ENCODE measurements at places on chromosomes 6 and 20. TPM values are rescaled to one million over a fixed set of nuclear protein-coding genes. Genes with fewer than 3 reads are reported as not detected.

Gene LY6G6C
- total RNA-seq, result 0.24 TPM

Gene CCHCR1
- 42.7 TPM for total RNA-seq

Gene C20orf202
- total RNA-seq, result 0.13 TPM

GRCh38 chr6:44321210-44321609 is 8.1 kb upstream of the AARS2 start:
- DNase-seq, result no peak

DNA sequence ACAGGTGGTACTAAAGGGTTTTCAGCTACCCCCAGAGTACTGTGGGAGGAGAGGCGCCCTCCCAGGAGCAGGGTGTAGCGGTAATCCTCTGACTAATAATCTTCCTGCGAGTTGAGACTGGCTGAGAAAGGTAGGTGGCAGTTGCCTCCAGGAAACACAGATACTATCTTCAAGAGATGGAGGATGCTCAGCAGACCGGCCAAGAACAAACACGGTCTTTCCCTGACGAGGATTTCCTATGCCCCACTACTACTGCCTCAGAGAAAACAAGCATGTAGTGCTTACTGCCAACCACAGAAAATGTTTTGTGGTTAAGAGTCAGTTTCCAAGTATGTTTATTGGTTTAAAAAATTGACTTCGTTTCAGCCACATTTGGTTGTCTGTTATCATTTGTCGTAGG is 26.8 kb downstream of the C6orf89 start:
- no peak for DNase-seq

Gene PPIL6
- total RNA-seq, result 1.0 TPM

Gene GPSM3
- total RNA-seq, result 12.0 TPM

GRCh38 chr20:8062756-8063155 is 43.2 kb upstream of the TMX4 start:
- no peak for DNase-seq

DNA sequence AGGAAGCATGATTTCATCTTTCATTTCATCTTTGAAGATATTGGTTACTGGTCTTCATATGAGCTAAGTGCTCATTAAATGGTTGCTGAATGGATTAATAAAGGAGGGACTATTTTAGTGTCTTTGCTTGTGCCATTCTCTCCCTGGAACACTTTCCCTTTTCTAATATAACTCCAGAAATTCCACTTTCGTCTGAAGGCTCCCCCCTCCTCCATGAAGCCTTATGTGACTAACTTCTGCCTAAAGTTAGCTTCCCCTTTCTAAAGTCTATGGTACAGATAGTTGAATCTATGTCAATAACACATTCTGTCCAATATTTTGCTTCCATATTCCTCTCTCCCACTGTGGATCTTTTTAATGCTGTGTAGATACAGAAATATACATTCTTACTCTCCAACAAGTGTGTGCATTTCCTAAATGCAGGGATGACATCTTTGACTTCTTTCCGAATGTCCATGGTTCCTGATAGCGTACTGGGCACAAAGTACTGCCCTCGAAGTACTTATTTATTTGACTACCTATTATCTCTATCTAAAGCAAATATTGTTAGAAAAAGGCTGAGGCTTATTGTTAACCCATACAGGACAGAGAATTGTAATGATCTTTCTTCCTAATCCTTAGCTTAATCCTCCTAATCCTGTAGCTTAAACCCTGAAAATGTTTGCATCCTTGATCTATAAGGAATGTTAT is 84.7 kb upstream of the ELOVL5 start:
- no peak for DNase-seq

- no peak for DNase-seq
Measured at GRCh38 chr6:89079511-89080234, 878 bp upstream of the PNRC1 start.

Gene SAMD3
- total RNA-seq, result 0.26 TPM

DNA sequence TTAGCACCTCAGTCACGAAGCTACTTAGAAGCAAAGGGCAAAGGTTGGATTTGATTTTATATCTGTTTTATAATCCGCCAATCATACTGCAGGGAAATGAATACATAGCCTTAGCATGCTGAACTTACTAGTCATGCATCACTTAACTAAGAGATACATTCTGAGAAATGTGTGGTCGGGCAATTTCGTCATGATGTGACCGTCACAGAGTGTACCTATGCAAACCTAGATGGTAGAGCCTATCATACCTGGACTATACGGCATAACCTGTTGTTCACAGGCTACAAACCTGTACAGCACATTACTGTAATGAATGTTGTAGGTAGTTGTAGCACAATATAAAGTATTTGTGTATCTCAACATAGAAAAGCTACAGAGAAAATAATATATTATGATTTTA is 345.2 kb upstream of the RGS17 start:
- DNase-seq, result no peak

DNA sequence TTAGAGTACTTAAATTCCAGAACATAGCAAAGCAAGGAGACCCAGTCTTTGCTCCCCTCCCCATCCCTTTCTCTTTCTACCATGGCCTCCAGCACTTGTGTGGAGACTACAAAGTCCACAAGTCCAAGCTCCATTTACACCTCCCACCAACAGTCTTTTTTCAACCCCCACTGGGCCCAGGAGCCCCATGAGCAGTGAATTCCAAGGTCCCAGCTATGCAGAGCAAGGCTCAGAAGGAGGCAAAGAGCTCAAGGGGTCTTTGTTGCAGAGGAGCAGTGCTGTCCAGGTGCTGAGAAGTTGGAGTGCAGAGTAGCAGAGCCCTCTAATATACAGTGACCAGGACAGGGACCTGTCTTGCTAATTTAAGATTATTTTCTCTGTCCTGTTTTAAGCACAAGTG is 9.0 kb downstream of the PAK5 start:
- DNase-seq, result peak; percentile 44

Gene WFDC12
- total RNA-seq, result not detected

- DNase-seq, result no peak
Measured at GRCh38 chr6:159969921-159970320, 1.0 kb downstream of the IGF2R start.

DNA sequence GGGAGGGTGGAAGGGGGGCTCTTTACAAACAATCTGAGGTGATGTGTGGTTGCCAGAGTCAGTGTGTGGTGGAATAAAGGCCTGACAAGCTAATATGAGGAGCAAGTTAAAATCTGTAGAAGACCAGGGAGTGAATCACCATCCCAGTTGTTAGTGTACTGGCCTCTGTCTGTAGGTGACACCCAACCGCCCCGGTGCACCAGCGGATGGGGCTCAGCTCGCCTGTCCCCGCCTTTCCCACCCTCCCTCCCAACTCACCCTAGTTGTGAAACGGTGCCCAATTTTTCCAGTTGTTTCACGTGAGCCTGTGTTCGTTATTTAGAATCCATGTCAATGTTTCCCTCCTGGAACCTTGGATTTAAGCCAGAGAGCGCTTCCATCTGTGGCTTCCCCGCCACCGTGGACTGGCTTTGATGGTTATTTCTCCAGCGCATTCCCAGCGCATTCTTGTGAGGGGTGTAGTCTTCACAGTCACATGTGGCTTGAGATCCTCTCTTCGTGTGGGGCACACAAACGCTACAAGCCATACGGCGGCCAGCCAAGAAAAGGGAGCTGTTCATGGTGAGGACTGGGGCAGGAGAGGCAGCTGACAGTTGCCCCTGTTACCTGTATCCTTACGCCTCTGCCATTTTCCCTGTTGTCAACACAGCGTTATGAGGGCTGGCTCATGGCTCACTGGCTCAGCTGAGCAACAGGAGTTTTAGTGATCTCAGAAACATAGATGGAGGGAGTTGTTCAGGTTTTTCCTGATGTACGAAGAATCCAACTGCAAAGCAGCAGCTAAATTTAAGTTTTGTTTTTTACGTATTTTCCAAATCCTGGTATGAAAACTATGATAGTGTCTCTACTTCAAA is 137.6 kb downstream of the ZDHHC14 start:
- no peak for DNase-seq

DNA sequence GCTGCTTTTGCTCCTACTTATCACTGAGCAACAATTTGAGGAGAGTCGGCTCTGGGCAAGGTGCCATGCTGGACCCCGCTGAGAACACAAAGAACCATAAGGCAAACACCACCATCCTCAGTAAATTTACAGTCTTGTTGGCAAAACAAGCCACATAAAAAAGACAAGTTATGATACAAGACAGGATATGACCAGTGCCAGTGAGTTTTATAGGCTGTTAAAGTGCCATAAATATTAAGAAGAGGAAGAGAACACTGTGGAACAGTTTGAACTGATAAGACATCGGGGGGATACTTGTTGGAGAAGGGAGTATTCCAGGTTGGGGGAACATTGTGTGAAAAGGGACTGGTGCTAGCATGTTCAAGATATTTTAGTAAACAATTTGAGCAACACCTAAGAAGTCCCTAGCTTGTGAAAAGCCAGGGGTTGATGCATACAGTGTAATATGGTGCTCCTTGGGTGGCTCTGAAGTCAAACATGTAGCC is 25.3 kb upstream of the RIPOR2 start:
- DNase-seq, result no peak

GRCh38 chr6:152642578-152643375 is 5.6 kb upstream of the SYNE1 start:
- DNase-seq, result peak; percentile 92

Data from H9 (cell line).